ENCODE measurements at places on chromosomes 2 and 18.

- no peak for DNase-seq
Measured at GRCh38 chr18:70459731-70460130, 170.9 kb downstream of the SOCS6 start.

DNA sequence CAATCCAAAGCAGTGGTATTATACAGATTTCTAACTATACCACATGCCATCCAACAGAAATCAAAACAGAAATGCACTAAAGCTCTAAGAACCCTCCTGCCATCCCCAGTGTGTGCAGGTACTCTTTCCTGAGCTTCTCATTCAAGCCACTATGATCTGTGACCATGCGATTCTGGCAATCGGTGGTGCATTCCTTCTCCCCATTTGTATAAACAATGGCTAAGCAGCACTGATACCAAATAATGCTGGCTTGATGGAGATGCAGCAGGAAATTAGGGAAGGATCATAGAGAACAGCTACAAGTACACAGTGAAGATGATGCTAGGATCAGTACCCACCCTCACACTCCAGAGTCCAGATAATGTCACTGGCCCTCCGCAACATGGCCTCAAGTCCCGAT lies 51.8 kb downstream of the PPP4R1 start:
- DNase-seq, result no peak

- no peak for DNase-seq
Measured at GRCh38 chr2:86314125-86314524, 23.3 kb downstream of the REEP1 start.

GRCh38 chr2:222272446-222273015 lies 26.3 kb downstream of the PAX3 start:
- no peak for DNase-seq

All from Panc1 (cell line).